Upper lobe of right lung (tissue), 1 donor: ENCODE measurements at places on chromosomes 16 and 17.
A peak's percentile ranks its signal among the peaks of the same experiment; 100 is the strongest.

- no peak for DNase-seq
Observed at GRCh38 chr17:56023851-56024250, 129.4 kb upstream of the ANKFN1 start.

GRCh38 chr16:48395375-48395774, 10.2 kb upstream of the SIAH1 start:
- no peak for DNase-seq

GRCh38 chr17:72603420-72604242, 482.8 kb downstream of the SOX9 start:
- DNase-seq = no peak

- no peak for DNase-seq
Observed at GRCh38 chr17:64920419-64921172, 1.3 kb upstream of the LRRC37A3 start.

GRCh38 chr17:32299580-32300164, 34.0 kb downstream of the RHBDL3 start:
- DNase-seq = no peak

DNA sequence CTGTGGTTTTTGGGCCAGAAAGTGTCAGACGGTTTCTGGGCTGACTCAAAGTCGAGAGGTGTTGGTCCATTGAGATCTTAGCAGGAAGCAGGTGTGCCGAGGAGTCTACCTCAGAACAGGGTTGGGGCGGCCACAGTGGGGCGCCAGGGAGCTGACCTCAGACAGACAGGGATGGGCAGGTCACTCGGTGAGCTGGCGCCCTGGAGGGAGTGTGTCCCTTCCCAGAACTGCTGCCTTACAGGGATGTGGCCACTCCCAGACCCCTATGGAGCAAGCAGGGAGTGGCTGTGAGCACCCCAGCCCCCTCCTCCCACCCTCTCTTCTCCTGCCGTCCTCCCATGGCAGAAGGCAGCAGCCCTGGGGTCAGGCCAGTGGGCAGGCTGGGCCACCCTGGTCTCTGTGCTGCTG, 14.0 kb upstream of the DPEP1 start:
- DNase-seq = no peak

- DNase-seq = no peak
Observed at GRCh38 chr16:49332589-49333258, 40.9 kb upstream of the C16orf78 start.

- DNase-seq = no peak
Observed at GRCh38 chr17:59783221-59784047, 76.0 kb downstream of the VMP1 start.

DNA sequence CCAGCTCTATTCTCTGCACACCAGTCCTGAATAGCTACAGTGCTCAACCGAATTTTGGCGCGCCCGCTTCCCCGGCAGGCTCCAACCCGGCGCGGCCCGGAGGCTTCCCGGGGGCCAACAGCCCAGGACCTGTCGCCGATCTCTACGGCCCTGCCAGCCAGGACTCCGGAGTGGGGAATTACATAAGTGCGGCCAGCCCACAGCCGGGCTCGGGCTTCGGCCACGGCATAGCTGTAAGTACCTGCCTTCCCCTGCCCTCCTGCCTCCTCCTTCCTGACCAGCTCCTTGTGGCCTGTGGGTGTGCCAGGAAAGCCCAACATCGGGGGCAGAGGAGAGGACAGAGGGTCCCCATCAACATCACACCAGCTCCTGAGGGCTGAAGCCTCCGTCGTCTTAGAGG, 70.2 kb downstream of the CCDC182 start:
- DNase-seq = no peak

DNA sequence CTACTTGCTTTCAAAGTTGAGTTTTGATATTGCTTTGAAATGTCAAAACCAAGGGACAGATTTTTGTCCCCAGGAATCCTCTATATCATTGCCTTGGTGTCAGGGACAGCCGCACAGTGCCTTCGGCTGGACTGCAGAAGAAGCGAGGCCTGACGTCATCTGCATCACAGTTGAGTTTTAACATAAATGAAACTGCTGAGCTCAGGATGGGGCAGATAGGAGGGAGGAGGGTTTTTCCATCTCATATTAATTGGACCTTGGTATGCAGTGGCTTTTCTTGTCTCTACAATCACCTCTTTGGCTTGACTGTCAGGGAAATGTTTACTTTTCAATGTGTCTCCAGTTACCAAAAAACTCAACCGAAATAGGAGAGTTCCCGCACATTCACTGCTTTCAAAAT, 111.3 kb downstream of the AATF start:
- no peak for DNase-seq

- no peak for DNase-seq
Observed at GRCh38 chr17:35374766-35375344, 1.4 kb upstream of the SLFN11 start.

- DNase-seq = no peak
Observed at GRCh38 chr16:8958344-8959167, 5.2 kb downstream of the USP7 start.

GRCh38 chr17:77318021-77318420, 177.3 kb downstream of the SEC14L1 start:
- DNase-seq = peak; percentile 40

- DNase-seq = no peak
Observed at GRCh38 chr16:3485821-3486505, 9.3 kb downstream of the C16orf90 start.

DNA sequence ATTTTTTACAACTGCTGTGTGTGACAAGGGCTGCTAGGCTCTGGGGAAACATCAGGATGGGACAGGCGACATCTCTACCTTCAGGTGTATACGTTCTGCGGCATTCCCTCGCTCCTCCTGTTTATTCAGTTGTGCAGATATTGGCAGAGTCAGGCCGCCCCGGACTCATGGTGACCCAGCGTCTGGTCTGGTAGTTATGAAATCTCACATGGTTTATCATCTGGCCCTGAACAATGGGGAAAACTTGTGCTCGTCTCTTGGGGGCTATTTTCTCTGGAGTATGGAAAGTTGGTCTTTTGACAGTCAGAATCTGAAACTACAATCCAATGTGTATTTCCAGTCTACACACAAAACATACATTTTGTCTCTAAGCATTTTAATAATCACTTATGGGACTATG, 3.3 kb downstream of the MARCHF10 start:
- no peak for DNase-seq

DNA sequence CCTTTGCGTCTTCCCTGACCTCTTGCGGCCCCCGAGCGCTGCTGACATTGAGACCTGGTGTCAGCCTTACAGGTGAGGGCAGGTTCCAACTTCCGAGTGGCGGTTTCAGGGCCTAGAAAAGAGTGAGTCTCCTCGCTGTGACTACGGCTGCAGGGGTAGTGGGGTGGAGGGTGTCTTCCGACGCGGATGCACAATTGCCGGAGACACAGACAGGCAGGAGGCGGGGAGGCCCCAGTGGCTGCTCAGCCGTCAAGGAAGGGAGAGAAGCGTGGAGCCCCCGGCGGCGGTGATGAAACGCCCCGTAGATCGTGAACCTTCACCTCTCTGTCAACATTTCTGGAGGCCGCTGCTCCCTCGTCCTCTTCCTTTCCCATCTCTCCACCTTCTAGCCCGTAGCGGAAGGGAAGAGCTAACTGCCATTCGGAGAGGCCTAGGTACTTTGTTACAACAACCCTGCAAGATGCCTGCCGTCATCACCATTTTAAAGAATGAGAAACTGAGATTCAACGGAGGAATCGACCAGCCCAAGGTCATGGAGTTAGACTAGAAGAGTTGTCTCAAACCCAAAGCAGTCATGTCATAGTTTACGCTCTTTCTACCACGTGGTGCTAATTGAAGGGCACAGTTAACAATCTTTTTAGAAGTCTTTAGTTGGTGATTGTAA, 485 bp downstream of the DNAJA3 start:
- DNase-seq = peak; percentile 72

GRCh38 chr17:8133941-8134340, 10.0 kb upstream of the HES7 start:
- no peak for DNase-seq

- no peak for DNase-seq
Observed at GRCh38 chr16:53085931-53086421, 31.2 kb downstream of the CHD9 start.

- DNase-seq = no peak
Observed at GRCh38 chr16:58906981-58907715, 173.0 kb upstream of the GOT2 start.

GRCh38 chr17:39569126-39569525, 38.6 kb downstream of the NEUROD2 start:
- DNase-seq = no peak

DNA sequence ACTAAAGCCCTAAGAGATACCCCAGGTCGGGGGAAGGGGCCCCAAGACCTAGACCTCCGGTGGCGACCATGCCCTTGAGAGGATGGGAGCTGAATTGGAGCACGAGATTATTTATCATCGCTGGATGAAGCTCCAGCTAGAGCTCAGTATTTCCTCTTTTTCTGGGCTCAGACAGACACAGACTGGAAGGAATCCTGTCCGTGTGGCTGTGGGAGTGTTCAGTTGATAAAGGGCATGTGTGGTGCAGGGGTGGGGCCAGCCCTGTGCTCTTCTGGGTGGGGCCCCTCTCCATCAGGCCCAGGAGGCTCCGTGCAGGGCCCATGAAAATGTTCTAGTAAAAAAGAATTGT, 6.3 kb upstream of the CBX4 start:
- DNase-seq = no peak

GRCh38 chr16:24955975-24956731, 59.0 kb downstream of the ARHGAP17 start:
- DNase-seq = no peak

DNA sequence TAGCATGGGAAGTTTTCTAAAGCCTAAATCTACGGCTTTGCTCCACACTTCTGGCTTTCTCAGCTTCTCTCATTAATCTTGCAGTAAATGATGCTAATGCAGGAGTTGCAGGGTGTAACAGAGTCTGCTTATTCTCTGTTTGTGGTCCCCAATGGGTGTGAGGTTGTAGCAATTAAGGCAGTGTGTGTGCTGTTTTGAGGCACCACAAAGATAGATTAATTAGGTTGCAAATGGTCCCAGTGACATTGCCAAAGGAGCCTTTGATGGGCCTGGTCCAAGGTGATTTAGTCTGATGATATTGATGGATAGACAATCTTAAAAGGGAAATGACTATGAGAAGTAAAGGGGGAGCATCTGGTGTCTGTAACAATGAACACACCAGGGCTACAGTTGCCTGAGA, 1313.7 kb upstream of the CDH8 start:
- no peak for DNase-seq

- no peak for DNase-seq
Observed at GRCh38 chr17:78242024-78242742, 10.8 kb downstream of the TMEM235 start.

DNA sequence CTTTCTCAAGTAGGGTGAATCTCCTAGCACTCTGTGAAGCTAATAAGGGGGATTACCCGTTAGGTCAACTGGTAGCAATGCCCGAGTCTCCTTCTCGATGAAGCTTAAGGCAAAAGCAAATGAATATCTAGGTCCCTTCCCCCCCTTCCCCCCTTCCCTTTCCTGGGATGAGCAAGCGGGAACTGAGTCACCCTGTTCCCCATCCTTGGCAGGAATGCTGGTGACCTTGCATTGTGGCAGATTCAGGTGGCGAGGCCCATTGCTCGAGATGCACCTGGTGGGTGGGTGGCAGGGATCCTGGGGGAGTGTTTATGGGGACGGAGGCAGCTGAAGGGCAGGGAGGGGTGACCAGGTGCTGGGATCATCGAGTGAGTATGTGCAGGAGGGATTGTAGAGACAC, 7.1 kb downstream of the NXPH3 start:
- no peak for DNase-seq

DNA sequence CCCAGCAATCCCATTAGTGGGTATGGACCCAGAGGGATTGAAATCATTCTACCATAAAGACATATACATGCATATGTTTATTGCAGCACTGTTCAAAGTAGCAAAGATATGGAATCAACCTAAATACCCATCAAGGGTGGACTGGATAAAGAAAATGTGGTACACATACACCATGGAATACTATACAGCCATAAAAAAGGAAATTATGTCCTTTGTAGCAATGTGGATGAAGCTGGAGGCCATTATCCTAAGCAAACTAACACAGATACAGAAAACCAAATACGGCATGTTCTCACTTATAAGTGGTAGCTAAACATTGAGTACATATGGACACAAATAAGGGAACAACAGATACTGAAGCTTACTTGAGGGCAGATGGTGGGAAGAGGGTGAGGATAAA, 2.4 kb downstream of the KRTAP2-3 start:
- no peak for DNase-seq

GRCh38 chr16:69501956-69502745, 63.6 kb upstream of the NFAT5 start:
- DNase-seq = no peak

DNA sequence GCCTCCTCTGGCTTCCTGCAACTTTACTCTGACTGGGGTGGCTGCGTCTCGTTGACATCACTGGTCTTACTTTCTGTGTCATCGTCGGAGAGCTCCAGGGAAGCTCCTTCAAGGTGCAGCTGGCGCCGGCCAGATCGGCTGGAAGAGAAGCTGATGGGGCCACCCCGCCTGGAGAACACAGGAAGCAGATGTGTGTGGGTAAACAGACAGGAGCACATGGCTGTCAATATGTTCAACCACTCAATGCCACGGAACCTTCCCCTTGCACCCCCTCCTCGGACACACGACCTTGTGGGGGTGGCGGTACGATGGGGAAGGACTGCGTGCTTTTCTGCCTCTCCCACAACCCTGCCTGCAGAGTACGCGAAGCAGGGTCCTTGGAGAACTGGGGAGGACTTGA, 40.1 kb downstream of the NDEL1 start:
- DNase-seq = peak; percentile 41

- no peak for DNase-seq
Observed at GRCh38 chr16:77335652-77336234, 99.1 kb downstream of the ADAMTS18 start.

- DNase-seq = no peak
Observed at GRCh38 chr16:53067675-53068074, 12.9 kb downstream of the CHD9 start.

- no peak for DNase-seq
Observed at GRCh38 chr16:75599452-75600277, 23.4 kb downstream of the ADAT1 start.

DNA sequence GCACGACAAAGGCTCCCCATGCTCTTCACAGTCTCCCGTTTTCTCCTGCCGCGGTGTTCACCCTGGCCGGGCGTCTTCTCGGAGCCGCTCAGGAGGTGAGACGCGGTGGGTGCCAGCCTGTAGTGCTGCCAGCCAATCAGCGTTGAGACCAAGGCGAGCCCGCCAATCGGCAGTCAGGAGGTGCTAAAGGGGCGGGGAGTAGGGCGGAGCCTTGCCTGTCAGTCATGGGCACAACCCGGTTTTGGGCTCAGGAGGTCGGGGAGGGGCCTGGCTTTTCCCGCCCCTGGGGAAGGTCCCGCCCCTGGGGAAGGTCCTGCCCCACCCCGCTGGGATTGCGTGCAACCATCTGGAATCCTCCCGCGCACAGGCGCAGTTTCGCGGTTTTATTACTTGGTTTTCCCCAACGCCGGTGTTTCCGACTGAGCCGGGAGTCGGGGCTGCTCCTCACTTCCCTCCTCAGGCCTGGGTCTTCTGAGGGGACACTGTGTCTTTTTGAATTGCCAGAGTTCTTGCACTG, at the start of gene PRDM7:
Gene PRDM7 (minus strand): TSS at position 92 of the 517 bp plus-strand sequence. CDS start 1,421 bp downstream, outside the sequence.
- peak; percentile 98 for DNase-seq
